HFFc6 (cell line): ENCODE measurements at places on chromosomes 4 and X.
A peak's percentile ranks its signal among the peaks of the same experiment; 100 is the strongest.

GRCh38 chrX:82127228-82128123, 925.6 kb downstream of the SH3BGRL start:
- no peak for DNase-seq

DNA sequence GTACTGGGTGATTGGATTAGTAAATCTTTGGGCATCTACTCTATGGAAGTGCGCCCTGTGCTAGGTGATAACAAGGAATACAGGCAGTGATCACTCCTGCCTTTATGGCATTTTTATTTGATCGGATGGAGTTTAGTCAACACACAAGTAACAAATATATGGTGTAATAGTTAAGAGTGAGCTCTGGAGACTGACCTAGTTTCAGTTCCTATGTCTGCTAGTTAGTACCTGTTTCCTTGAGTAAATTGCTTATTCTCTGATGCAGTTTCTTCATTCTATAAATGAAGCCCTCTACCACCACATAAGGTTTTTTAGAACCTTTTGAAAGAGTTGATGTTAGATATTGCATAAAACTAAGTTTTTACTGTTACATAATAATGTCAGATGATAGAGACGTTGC, 134.6 kb downstream of the KDM6A start:
- no peak for DNase-seq

DNA sequence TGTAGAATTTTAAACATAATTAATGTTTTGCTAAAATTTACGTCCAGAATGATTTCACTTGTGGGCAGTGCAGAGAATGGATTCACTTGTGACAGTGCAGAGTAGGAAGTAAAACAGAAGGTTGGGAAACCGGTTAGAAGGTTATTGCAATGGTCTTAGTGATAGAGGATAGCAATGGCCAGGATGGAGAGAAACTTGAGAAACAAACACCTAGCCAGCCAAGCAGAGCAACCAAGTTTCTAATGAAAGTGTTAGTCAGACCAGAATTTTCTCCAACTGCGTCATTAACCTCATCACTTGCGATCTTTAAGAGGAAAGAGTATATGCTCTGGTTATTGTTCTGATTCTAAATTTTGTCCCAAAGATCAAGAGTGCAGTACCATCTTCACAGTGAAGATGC, 50.0 kb upstream of the TBC1D9 start:
- no peak for DNase-seq

GRCh38 chr4:98625399-98625798, 33.0 kb downstream of the TSPAN5 start:
- no peak for DNase-seq

- DNase-seq, result no peak
Observed at GRCh38 chr4:17771284-17771908, 10.0 kb downstream of the FAM184B start.

GRCh38 chrX:10966057-10966456, 145.1 kb upstream of the HCCS start:
- no peak for DNase-seq

DNA sequence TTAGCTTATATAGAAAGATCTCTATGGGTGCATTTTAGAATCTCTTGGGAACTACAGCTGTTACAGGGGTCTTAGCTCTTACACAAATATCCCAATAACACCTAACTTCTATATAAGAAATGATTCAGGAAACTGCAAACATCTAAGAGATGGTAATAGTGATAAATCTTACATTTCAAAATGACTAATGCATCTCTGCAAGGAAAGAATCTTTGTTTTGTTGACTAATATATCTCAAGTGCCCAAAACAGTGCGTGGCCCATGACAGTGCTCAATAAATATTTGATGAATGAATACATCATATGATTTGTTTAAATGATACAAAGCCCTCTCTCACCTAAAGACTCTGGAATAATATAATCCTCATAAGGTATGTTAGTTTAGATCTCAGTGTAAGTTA, 47.5 kb downstream of the CENPE start:
- peak; percentile 80 for DNase-seq

GRCh38 chr4:117466388-117466787, 381.0 kb upstream of the TRAM1L1 start:
- DNase-seq, result no peak

- DNase-seq, result no peak
Observed at GRCh38 chr4:21728304-21728703, 220.3 kb downstream of the KCNIP4 start.

GRCh38 chrX:132077414-132077813, 50.4 kb downstream of the FRMD7 start:
- no peak for DNase-seq

GRCh38 chr4:87093443-87094123, 126.8 kb downstream of the KLHL8 start:
- DNase-seq, result peak; percentile 40

DNA sequence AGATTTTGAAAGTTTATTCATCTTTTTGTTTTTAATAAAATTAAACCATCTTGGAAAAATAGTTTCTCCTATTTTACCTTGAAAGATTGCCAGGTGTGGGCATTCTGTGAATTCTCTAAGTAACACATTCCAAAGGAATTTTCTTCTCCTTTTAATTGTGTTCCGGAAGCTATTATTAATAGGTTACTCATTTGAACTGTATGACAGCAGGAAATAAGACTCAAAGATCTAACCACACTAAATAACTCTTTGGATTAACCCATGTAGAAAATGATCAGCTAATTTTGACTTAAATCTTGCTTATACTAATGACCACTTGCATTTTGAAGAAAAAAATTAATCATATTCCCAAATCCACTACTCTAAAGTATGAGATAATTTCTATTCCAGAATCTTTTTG, 17.6 kb upstream of the CCNI start:
- no peak for DNase-seq

DNA sequence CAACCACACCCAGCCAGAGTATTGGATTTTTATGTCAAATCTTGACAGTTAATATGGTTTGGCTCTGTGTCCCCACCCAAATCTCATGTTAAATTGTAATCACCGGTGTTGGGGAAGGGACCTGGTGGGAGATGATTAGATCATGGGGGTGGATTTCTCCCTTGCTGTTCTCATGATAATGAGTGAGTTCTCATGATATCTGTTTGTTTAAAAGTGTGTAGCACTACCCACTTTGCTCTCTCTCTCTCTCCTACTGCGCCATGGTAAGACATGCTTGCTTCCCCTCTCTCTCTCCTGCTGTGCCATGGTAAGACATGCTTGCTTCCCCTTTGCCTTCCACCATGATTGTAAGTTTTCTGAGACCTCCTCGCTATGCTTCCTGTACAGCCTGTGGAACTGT, 86.9 kb upstream of the COX18 start:
- DNase-seq, result no peak

DNA sequence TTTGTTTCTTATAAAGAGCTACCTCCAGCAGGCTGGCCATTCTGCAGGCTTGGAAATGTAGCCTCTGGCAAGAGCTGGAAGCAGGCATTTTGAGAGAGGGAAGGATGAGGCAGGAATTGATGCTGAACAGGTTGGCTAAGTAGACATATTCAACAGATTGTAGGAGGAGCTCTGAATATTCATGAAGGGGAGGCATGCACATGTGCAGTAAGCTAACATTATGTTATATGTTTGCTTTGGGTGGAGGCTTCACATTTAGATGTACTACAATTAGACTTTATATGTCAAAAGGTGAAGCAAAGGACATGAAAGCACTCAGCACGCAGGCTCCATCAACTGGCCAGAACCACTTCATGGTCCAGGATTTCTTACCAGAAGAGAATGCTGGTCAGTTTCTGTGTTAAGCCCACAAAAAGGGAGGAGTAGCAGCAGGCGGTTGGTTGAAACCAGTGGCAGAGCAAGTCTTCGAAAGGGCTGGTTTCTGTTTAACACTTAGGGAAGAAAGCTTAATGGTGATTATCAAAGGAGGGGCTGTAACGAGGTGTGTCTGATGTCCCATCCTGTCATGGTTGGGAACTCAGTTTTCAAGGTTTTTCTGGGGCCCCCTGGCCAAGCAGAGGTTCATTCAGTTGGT, 54.8 kb downstream of the FGFBP1 start:
- DNase-seq, result no peak

- no peak for DNase-seq
Observed at GRCh38 chr4:95728145-95728544, 111.7 kb upstream of the PDHA2 start.

DNA sequence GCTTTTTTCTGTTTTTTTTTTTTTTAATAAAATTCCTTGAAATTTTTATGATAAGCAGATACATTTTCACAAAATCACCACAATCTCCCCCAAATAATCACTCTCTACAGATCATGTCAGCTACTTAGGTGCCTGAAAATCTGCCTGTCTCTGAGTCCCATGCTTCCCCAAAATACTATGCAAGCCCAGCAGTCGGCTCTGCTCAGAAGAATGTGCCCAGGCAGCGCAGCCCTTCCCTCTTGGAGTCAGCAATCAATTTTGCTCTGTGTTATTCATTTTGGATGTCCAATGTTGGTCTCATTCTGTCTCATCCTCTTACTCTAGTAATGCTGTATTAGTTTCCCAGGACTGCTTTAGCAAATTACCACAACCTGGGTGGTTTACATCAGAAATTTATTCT, 24.9 kb upstream of the C1QTNF7 start:
- DNase-seq, result no peak

GRCh38 chr4:41839916-41840854, 91.7 kb upstream of the PHOX2B start:
- no peak for DNase-seq

DNA sequence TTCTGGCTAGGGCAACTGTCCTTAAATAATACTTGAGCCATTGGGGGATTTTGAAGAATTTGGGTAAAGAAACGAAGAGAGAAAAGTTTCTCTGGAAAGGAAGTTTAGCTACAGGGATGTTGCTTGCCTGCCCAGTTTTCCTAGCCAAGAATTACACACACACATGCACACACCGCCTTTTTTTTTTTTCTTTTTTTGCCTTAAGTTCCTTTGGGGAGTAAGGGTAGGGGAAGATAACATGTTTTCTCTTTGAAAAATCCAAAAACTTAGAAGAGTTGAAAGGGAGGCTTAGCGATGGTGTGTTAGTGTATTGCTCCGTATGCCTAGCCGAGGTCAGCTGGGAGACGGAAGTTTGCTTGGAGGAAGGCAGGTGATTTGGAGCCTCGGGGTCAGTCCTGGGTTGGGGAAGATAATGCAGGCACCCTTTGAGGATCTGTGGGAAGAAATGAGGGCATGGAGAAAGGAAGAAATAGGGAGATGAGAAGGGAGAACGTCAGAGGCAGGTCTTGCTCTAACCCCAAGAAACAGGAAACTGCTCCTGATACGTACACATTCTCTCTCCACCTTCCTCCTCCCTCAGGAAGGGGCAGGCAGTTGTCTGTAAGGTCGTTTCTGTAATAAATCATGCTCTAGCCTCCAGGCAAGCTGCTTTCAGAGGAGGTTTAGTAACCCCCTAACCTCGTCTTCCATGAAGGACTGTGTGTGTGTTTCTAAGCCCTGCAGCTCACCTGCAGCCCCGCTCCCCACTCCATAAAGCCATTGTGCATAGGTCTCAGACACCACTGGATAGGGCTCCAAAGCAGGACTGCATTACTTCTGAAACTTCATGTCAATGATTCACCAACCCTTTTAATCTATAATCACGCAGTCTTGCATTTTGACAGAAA, 10.5 kb downstream of the KLF3 start:
- no peak for DNase-seq

DNA sequence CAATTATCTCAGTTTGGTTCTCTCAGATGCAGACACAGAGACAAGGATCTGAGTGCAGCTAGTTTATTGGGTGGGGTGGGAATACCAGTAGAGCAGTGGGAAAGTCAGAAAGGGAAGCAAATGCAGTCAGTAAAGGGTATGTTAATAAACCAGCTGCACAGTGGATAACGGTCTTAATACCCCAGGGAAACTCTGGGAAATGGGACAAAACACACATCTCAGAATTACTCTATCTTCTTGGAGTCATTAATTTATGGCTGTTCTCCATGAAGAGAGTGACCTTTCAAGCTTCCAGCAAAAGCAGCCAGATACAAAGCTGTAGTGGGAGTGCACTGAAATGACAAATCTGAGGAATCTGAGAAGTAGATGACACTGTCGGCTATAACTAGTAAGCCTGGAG, 73.3 kb upstream of the NALF2 start:
- DNase-seq, result no peak

DNA sequence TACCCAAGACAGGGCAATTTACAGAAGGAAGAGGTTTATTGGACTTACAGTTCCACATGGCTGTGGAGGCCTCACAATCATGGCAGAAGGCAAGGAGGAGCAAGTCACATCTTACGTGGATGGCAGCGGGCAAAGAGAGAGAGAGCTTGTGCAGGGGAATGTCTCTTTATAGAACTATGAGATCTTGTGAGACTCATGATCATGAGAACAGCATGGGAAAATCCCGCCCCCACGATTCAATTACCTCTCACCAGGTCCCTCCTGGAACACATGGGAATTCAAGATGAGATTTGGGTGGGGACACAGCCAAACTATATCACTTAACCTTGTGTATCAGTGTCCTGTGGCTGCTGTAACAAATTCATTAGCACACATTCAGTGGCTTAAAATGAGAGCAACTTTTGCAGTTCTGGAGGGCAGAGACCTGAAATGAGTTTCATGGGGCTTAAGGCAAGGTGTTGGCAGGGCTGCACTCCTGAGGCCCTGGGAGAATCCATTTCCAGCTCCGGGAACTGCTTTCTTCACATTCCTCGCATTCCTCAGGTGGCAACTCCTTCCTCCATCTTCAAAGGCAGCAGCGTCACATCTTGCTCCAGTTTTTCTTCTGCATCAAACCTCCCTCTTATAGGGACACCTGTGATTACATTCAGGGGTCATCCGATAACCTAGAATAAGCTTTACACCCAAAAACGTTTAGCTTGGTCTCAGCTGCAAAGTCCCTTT, 22.3 kb upstream of the NSG1 start:
- DNase-seq, result no peak

- DNase-seq, result no peak
Observed at GRCh38 chr4:24144381-24144780, 254.5 kb upstream of the PPARGC1A start.

GRCh38 chr4:32771491-32771890, 2051.3 kb downstream of the PCDH7 start:
- DNase-seq, result no peak

GRCh38 chrX:8805974-8806373, 4.8 kb upstream of the FAM9A start:
- no peak for DNase-seq

DNA sequence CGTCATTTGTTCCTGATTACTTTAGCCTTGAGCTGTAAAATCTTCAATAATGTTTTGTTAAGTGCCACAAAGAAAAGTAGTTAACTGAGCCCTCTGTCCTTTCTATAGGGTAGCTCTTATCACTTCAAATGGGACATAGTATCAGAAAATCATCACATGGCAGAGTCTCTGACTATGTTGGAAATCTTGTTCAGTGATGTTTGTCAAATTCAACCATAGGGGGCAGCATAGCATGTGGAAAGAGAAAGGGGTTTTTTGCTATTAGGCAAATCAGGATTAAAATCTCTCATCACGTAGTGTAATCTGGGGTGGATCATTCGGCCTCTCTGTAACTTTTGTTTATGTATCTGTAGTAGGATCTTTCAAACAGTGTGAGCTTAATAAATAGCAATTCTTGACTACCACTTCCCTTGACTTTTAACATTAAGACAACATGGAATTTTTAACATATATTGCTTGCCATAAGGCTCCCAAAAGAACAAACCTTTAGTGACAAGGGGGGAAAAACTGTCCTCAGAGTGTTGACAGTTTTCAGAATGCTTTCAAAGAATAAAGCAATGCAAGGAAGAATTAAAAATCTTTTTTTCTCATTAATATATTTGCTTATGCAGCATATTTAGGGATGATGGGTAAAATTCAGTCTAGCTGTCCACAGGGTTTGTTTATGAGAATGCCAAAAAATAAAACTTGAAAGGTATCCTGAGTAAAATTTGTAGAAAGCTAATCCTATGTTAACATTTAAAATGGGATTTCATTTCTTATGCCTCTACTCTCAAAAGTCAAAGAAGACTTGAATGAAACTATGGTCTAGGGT, 127.2 kb downstream of the FBXW7 start:
- peak; percentile 25 for DNase-seq

- no peak for DNase-seq
Observed at GRCh38 chr4:34851411-34851810, 1392.9 kb downstream of the ARAP2 start.
